ENCODE measurements at places on chromosomes 11 and 22.
A peak's percentile ranks its signal among the peaks of the same experiment; 100 is the strongest.

DNA sequence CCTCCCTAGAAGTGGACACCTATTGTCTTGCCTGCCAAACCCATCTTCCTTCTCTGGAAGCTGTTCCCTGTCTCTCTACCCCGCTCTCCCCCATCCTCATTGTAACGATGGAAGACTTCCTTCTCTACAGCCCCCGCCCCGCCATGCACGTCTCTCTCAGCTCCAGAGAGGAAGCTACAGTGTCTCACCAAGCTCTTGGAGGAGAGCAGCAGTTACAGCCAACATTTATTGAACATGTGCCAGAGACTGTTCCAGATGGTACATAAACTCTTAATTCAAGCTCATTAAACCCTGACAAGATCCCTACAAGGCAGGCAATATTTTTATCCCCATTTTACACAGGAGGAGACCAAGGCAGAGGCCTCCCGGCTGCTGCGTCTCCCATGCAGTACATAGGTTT is 15.1 kb downstream of the MCHR1 start:
- no peak for DNase-seq

DNA sequence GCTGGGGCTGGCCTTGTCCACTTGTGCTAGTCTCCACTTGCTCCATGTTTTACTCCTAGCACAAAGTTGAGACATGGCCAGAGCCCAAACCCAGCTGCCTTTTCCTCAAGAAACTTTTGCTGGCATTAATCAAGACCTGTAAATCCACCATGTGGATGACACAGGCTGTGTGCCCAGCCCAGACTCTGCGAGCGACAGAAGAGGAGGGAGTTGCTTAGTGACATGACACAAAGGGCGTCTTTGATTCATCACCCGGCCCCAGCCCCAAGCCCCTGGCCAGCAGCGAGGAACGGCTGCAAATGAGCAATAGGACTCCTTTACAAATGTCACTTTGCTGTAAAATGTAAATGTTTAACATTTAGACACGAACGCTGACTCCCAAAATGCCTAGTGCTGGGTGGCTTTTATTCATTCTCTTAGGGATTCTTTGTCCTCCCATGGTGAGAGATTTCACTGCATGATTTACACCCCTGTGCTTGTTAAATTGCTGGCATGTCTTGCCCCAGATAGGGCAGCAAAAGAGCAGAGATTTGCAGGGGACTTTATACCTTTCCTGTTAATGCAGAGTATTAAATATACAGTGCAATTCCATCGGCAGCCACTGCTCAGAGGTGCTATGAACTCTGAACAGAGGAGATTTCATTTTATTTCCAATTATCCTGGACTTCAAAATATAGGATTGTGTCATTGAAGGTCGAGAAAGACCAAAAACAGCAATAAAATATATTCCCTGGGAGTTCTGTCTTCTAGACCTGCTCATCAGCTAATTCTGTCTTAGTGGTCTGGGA is 263.6 kb upstream of the NCAM1 start:
- no peak for DNase-seq

- no peak for DNase-seq
Observed at GRCh38 chr11:130436171-130436570, 7.8 kb upstream of the ADAMTS8 start.

DNA sequence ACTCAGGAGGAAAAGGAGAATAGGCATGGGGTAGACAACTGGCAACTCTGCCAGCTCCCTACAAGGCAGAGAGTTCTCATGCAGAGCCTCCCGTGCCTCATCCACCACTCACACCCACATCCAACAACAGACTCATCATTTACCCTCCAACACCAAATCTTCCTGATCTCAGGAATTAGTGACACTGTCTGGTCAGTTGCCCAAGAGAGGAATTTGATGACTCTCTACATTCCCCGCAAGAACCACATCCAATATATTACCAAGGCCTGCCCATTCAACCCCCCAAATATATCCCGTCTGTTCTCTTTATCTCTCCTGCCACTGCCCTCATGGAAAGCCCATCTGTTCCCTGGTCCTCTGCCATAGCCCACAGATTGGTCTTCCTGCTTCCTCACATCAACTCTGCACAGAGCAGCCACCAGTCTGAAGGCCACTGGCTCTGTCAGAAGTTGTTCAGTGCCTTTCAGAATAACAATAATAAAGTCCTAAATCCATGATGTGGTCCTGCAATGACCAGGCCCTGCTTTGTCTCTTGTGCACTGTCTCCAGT is 57.5 kb upstream of the CD82 start:
- DNase-seq, result no peak

DNA sequence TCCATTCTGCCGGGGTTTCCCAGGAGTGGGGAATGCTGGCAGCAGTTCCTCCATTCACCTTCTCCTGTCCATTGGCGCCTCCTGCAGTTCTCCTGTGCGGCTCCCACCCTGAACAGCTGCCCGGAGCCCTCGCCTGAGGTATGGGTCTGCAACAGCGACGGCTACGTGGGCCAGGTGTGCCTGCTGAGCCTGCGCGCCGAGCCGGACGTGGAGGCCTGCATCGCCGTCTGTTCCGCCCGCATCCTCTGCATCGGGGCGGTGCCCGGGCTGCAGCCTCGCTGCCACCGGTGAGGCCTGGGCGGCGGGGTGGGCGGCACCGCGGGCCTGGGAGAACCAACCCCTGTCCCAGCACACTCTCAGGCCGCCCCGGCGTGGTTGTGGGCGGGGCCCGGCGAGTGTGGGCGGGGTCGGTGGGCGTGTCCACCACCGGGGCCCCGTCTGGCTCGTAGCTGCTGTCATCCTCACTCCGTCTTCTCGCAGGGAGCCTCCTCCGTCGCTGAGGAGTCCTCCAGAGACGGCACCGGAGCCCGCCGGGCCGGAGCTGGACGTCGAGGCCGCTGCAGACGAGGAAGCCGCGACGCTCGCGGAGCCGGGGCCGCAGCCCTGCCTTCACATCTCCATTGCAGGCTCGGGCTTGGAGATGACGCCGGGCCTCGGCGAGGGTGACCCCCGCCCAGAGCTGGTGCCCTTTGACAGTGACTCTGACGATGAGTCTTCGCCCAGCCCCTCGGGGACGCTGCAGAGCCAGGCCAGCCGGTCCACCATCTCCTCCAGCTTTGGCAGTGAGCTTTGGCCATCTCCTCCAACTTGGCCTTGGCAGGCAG is 14.0 kb upstream of the RELT start:
- no peak for DNase-seq

- no peak for DNase-seq
Observed at GRCh38 chr11:27012234-27012921, 18.5 kb downstream of the FIBIN start.

DNA sequence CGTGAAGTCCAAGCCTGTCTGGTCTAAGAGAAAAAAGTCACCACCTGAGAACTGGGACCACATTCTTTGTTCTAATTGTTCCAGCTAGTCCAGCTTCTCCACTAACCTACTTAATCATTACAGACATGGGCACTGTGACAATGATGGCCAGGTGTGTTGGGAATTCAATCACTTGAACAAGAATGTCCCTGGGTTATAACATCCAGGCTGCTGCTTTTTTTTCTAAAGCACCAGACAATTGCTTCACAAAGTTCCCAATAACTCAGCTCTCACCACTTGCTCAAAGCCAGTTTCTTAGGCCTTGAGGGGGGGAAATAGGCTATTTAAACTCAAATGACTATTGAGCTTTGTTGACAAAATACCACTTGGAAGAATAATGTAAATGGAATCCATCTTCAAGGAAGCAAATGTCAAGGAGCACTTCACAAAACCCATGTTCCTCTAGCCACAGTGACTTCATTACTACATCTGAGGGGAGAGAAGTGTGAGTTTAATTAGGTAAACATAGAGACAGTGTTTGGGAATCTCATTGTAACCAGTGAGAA is 80.3 kb downstream of the ME3 start:
- no peak for DNase-seq

DNA sequence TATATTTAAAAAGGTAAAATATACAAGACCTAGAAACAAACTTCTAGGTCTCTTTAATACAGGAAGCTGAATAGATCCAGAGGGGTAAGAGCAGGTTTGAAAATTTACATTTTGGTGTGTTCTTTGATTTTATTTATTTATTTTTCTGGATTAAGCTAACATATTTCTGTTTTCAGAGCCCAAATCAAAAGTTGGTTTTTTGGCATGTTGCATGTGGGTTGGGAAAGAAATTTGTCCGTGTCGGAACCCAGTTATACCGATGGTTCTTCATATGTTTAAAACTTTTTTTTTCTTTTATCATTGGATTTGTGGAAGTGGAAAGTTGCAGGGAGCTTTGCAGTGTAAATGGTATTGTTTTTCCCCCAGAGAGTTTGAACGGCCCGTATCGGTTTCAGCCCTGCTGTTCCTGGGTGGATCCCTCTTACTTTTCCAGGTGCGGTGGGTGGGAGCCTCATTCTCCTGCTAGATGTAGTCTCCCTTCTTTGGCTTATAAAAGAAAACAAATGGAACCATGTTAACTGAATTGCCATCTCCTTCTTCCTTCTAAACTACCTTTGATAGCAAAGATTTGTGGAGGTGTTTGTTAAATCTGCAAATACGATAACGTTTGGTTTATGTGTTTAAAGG is 746 bp downstream of the CTNND1 start:
- DNase-seq, result peak; percentile 51

GRCh38 chr11:69841170-69841858 is 22.1 kb upstream of the FGF3 start:
- DNase-seq, result no peak

DNA sequence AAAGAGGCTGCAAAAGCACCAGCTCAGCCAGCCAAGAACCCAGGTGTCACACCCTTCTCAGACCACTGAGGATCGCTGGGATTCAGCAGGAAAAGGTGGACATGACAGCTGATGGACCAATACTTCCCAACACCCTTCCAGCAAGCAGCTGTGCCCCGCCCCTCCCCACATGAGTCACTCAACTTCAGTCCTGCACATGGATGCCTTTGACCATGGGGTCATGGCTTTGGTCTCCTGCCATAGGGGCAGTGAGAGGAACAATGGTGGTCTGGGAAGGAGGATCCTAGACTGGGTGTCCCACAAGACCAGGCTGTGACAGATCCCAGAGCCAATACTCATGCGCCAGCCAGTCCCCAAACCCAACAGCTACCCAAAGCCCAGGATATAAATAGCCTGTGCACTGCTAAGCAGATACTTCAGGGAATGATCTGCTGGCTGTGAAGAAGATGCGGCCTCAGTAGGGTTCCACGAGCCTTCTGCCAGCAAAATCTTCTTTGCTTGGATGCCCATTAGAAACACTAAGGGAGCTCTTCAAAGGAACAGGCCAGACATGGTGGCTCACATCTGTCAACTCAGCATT is 5.5 kb upstream of the RGL4 start:
- peak; percentile 9 for DNase-seq

GRCh38 chr11:73965764-73966121 is 14.9 kb downstream of the DNAJB13 start:
- no peak for DNase-seq

DNA sequence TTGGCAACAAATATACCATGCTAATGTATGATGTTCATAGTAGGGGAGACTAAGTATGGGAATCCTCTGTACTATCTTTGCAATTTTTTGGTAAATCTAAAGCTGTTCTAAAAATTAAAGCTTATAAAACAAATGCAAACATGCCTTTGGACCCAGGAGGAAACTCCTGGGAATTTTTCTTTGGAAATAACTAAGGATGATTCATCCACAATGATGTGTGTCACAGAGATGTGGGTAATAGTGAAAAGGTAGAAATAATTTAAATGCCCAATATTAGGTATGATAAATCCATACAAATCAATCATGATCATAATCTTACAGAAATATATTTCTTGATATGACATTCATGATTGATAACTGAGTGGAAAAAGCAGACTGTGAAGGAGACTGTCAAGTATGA is 135.8 kb downstream of the TRIM44 start:
- peak; percentile 64 for DNase-seq

GRCh38 chr22:43891360-43892182 is at the start of gene PNPLA5:
TSS of gene PNPLA5 (minus strand) at chr22:43892013. CDS start at chr22:43891880, 133 bp downstream.
- DNase-seq, result no peak

- DNase-seq, result no peak
Observed at GRCh38 chr22:38832005-38832978, 11.5 kb downstream of the NPTXR start.

- DNase-seq, result peak; percentile 65
Observed at GRCh38 chr11:18312663-18313420, 9.1 kb downstream of the HPS5 start.

- DNase-seq, result no peak
Observed at GRCh38 chr11:75810637-75811390, 4.2 kb upstream of the UVRAG start.

DNA sequence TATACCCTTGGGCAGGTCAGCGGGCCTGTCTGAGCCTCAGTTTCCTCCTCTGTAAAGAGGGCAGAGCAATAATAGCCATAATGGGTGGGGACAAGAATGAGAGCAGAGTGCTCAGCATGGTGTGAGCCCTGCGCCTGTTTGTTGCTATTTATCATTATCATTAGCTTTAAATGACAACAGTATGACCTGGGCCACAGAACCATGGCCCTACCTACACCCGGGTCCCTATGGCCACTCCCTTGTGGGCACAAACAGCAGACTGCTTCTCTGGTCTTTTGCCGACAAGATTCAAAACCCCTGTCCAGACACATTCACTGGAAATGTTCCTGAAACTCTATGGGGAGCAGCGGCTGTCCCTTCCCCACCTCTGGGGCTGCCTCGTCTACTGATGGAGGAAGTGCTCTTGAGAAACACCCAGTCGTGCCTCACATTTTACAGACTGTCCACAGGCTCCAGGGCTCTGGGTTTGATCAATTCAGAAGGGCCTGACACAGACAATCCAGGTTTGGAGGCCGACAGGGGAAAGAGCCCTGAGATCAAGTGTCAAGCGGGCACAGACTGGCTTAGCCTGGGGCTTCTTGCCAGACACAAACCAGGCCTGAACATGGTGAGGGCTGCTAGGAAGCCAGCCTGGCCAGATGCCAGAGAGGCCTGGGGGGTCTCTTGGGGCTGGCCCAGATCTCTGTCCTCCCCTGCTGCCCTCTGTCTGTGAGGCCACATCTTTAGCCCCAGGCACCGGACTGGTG is 112.5 kb upstream of the CD82 start:
- no peak for DNase-seq

GRCh38 chr11:2547806-2548205 is 103.0 kb downstream of the KCNQ1 start:
- DNase-seq, result peak; percentile 10

- DNase-seq, result no peak
Observed at GRCh38 chr11:125068368-125068767, 5.3 kb downstream of the SLC37A2 start.

DNA sequence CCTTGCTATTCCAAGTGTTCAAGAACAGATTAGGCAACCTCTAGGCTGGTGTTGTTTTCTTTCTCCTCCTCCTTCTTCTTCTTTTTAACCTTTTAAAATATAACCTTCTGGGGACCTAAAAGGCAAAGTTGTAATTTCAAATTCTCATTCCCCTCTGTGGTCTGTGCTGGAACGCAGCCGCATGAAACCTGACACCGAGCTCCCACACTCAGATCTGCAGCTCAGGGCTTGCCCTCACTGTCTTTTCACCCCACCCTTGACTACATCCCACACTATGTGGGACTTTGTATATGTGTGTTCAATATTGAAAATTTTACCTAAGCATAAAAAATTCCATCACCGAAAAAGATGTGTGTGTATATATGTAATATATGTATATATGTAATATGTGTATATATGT is 62.0 kb upstream of the ARHGAP42 start:
- DNase-seq, result no peak

DNA sequence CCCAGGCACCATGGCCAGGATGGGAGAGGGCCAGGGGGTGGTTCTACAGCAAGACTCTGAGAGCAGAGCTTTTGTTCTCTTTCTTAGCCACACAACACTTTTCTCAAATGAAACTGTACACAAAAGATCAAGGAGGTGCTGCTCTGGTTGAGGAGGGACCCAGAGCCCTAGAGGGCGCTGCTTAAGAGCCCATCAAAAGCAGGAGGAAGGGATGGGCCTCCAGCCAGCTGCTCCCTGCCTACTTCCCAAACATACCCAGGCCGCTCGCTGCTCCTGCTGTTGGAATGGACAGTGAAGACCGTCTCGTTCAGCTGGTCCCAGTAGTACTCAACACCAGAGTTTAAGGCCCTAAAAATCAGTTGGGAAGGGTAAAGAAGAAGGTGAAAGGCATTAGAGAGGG is 18.4 kb upstream of the CHRM4 start:
- no peak for DNase-seq
